ENCODE measurements at places on chromosomes 13 and 19. TPM values are rescaled to one million over a fixed set of nuclear protein-coding genes. Genes with fewer than 3 reads are reported as not detected.

TEX29 gene
- total RNA-seq, result 0.70 TPM

UNC13A gene
- total RNA-seq, result 0.07 TPM

C3 gene
- total RNA-seq, result 0.14 TPM

ZNF888 gene
- 0.03 TPM for total RNA-seq

ZNF837 gene
- total RNA-seq, result 0.08 TPM

ZNF829 gene
- 4.1 TPM for total RNA-seq

GRCh38 chr19:1254081-1254527 lies 5.7 kb downstream of the MIDN start:
- no peak for DNase-seq

DNA sequence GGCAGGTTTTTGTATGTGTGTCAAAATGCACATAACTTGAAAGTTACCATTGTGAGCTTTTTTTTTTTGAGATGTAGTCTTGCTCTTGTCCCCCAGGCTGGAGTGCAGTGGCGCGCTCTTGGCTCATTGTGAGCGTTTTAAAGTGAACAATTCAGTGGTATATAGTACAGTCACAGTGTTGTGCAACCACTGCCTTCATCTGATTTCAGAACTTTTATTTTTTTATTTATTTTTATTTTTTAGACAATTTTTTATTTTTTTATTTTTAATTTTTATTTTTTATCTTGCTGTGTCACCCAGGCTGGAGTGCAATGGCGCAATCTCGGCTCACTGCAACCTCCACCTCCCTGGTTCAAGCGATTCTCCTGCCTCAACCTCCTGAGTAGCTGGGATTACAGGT lies 15.0 kb downstream of the SLC25A42 start:
- DNase-seq, result no peak

DNA sequence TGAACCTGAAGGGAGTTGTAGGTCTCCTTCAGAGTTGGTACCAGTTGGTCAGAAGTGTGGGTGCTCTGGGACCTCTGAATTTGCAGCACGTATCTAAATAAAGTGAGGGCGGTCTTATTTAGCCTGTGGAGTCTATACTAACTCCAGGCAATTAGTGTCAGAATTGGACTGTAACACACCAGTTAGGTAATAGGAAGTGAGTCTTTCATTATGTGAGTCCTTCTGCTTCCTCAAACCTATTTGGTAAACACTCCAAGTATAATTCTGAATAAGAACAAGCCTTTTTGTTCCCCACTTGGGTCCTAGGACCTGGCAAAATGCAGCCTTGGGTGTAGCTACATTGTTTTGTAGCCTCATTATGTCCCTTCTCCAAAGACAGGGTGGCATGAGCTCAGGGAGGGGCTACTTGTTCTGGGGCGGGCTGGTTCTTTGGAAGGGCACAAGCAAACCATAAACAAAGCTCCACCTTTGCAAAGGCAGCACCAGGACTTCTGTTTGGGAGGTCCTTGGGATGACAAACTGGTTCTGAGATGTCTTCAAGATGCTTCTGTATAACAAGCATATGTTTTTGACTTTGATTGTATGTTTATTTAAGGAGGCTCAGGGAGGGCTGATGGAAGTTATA lies 418.0 kb downstream of the ZNF536 start:
- no peak for DNase-seq

GRCh38 chr13:41858780-41859179 lies 102.1 kb downstream of the VWA8 start:
- no peak for DNase-seq

- DNase-seq, result no peak
These were observed 9.9 kb downstream of the PLEKHJ1 start for GRCh38 chr19:2226051-2226839.

DNA sequence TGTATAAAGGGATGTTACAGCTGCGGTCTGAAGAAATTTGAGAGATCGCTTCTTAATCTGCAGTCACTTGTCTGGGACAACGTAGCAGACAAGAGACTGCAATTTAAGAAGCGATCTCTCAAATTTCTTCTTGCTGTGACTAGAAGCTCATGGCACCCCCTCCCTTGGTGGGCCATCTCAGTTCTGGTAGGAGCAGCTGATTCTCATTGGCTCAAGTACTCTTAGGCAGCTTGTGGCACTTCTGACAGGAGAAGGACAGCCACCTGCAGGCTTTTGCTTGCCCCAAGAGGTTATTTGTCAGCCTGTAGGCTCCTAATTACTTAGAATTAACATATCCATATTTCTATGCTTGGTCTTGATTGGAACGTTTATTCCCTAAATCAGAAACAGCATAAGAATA lies 503.0 kb downstream of the DCT start:
- no peak for DNase-seq

GRCh38 chr13:24692561-24692960 lies 12.4 kb downstream of the ATP12A start:
- peak; percentile 65 for DNase-seq

GRCh38 chr19:33343301-33343700 lies 30.2 kb upstream of the CEBPG start:
- DNase-seq, result no peak

DNA sequence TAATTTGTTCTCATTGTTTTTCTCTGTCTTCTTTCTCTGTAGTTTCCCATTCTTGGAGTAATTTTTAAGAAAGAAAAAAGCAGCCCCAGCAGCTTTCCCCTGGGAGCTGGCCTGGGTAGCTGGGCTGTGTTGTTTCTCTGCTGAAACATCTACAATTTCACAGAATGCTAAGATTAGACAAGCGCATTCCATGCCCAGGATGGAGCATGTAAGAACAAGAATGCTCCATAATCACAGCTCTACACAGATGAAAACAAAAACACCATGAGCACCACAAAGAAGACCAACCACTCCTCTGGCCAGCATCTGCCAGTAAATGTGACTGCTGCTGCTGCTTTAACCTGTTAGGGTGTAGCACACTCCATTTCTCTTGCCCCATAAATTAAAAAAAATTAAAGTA lies 239.2 kb upstream of the SLITRK1 start:
- DNase-seq, result no peak

DNA sequence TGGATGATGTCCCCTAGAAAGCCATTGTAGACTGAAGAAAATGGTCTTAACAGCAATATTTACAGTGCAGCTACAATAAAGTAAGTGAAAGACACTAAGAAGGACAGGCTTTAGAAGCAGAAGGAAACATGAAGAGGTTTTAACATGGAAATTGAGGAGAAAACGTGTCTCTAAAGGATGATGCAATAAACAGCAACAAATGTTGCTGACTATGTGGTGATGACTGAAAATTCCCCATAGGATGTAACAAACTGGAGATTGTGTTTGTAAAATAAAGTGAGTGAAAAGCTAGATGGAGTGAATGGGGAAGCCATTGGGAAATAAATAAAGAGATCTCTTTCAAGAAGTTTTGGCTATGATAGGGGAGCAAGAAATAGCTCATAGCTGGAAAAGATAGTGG lies 186.7 kb upstream of the IPO5 start:
- DNase-seq, result no peak

GRCh38 chr19:34686455-34686854 lies 9.0 kb downstream of the ZNF302 start:
- DNase-seq, result no peak

DNA sequence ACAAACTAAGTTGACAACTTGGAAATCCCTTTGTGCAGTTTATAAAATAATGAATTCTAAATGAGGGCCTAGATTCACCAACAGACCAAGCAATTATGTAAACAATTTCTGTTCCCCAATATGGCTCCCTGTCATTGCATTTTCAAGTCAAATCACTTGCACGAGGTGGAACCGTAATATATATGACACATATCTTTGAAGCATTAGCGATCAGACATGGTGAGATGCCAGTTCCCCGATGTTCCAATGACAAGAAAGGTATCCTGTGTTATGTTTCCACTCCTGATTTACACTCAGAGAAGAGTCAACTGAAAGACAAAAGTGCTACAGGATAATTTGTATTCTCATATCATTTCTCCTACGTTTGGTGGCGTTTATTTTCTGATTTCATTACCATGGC lies 108.5 kb upstream of the TDRD3 start:
- no peak for DNase-seq

- no peak for DNase-seq
These were observed 28.0 kb downstream of the SH3GL1 start for GRCh38 chr19:4372165-4373012.

GRCh38 chr13:93672996-93673395 lies 446.4 kb downstream of the GPC6 start:
- no peak for DNase-seq

DNA sequence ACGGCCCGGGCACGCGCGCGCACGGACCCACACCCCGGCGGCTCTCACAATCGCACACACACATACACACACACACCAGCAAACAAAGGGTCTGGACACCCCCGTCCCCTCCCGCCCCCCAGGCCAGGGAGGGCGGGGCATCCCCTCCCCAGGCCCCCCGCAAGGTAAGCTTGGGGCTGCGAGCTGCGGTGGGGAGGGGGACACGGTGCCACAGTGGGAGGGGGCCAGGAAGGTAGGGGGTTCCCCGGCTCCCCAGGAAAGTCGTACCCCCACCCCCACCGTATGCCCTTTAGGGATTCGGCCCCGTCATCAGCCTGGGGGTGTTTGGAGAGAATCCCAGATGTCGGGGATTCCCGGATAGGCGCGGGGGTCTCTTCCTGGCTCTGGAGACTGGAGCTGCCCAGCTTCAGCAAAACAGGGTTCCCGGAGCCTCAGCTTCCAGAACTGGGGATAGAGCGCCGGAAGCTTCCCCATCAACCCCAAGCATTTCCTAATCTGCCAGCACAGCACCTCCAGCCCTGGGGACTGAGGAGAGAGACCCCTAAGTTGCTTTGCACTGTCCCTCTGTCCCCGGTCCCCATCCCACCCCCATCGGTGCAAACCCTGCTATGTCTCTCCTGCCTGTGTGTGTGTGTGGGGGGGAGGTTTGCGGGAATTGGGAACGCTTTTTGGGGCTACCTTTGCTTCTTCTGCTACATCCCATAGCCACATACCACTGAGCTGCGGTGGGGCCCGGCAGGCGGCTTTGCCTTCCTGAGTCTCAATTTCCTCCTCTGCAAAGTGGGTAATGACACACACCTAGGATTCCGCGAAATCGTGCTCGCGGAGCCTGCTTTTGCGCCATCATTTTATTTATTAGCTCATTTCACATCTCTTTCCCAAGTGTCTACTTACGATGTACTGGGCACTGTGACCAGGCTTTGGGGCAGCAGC lies 1.8 kb upstream of the CDC37 start:
- DNase-seq, result no peak

DNA sequence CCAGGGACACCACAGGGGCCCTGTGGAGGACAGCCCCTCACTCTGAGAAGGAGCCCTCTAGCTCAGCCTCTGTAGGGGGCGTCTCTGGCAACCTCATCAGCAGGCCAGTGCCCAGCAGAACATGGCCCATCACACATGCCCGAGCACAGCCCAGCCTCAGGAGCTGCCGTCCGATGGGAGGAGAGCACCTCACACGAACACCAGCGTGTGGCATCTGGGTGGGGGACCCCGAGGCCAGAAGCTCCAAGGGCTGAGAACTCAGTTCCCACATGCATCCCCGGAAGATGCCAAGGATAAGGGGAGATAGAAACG lies 11.3 kb downstream of the SH3GL1 start:
- DNase-seq, result no peak

DNA sequence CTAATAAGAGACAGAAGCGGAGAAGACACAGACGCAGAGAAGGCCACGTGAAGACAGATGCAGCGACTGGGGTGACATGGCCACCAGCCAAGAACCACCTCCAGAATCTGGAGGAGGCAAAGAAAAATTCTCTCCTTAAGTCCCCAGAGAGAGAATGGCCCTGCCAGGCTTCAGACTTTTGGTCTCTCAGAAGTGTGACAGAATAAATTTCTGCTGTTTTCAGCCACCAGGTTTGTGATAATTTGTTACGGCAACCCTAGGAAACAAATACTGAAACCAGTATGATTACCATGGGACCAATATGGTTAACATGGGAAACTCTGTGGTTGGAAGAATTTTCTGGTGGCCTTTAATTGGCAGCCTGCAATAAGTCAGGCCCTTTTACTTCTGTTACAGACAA lies 63.9 kb upstream of the DOCK9 start:
- DNase-seq, result no peak

GRCh38 chr19:29526730-29527499 lies 1.1 kb downstream of the VSTM2B start:
- DNase-seq, result no peak

- no peak for DNase-seq
These were observed at the start of gene RASAL3 for GRCh38 chr19:15464394-15465385. Gene RASAL3, minus strand, starts transcription at chr19:15464544. Its CDS starts 186 bp downstream, at chr19:15464358.

All from HT1080 (cell line).